Activated CD8-positive, alpha-beta memory T cell treated with anti-CD3 and anti-CD28 coated beads for 1 hour (primary cell): ENCODE measurements at places on chromosomes 2 and 18.

- no peak for DNase-seq
Observed at GRCh38 chr18:39480494-39481195, 1915.0 kb upstream of the CELF4 start.

DNA sequence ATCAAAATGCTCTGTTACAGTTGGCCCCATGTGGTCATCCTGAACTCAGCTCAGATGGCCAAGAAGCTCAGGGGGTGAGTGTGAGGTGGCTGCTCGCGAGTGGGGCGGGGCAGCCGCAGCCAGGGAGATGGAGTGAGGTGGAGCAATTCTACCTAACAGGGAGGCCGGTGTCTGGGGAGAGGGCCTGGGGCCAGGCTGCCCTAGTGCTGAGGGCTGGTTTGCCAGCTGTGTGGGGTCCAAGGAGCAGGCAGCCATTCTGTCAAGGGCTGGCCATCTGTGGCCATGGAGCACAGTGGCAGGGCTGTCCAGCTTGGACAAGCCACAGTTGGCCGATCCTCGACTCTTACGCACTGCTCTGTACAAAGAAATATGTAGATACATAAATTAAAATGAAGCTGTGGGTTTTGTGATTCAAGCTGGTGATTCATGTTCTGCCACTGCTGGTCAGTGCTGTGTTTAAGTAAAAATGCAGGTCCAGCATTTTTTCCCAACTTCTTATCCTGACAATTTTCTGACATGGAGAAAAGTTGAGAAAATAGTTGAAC lies 82.1 kb downstream of the HS6ST1 start:
- no peak for DNase-seq

DNA sequence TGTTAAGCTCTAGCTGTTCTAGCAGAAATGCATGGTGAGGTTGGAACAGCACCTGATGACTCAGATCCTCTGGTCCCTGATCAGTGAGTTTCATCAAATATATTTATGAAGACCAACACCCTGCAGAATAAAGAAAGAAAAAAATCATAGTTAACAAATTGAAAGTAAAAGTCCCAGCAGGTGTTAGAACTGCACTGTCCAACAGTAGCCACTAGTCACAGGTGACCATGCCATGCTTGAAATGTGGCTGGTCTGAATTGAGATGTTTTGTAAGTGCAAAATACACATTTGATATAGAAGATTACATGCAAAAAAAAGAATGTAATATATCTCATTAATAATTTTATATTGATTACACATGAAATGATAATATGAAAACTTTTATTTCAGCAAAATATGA lies 1010.7 kb upstream of the ZEB2 start:
- DNase-seq: no peak

- DNase-seq: no peak
Observed at GRCh38 chr2:80059447-80059846, 245.1 kb downstream of the LRRTM1 start.

- no peak for DNase-seq
Observed at GRCh38 chr18:75970212-75970611, 524.8 kb downstream of the ZNF516 start.

DNA sequence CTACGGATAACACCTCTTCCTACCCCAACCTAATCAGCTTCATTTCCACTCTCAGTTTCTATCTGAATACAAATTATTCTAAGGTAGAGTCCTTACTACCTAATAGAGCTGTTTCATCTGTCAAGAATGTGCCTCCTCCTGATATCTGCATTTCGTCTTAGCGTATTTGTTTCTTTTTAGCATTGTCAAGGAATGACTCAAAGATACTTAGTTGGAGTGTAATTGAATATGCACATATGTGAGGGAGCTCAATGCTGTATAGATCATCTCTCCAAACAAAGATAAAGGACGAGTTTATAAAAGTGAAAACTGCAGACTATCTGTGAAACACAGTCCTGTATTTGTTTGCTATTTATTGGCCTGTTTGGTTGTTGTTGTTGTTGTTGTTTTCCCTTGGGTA lies 2059.4 kb upstream of the CELF4 start:
- no peak for DNase-seq

- DNase-seq: no peak
Observed at GRCh38 chr2:16653083-16653375, 12.6 kb downstream of the CYRIA start.

- no peak for DNase-seq
Observed at GRCh38 chr2:131035112-131035825, 58.0 kb downstream of the FAM168B start.

DNA sequence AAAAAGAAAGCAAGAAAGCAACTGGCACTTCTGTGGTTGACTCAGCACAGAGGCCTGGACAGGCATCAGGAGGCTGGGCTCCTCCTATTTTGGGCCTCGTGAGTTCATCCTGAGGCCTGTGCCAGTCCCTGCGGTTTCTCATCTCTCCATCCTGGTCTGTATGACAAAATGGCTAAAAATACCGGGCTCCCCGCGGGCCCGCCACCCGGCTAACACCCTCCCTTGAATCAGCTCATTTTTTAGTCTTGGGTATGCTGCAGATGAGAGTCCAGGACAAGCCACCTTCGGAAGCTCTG lies 62.3 kb upstream of the YWHAQ start:
- no peak for DNase-seq

DNA sequence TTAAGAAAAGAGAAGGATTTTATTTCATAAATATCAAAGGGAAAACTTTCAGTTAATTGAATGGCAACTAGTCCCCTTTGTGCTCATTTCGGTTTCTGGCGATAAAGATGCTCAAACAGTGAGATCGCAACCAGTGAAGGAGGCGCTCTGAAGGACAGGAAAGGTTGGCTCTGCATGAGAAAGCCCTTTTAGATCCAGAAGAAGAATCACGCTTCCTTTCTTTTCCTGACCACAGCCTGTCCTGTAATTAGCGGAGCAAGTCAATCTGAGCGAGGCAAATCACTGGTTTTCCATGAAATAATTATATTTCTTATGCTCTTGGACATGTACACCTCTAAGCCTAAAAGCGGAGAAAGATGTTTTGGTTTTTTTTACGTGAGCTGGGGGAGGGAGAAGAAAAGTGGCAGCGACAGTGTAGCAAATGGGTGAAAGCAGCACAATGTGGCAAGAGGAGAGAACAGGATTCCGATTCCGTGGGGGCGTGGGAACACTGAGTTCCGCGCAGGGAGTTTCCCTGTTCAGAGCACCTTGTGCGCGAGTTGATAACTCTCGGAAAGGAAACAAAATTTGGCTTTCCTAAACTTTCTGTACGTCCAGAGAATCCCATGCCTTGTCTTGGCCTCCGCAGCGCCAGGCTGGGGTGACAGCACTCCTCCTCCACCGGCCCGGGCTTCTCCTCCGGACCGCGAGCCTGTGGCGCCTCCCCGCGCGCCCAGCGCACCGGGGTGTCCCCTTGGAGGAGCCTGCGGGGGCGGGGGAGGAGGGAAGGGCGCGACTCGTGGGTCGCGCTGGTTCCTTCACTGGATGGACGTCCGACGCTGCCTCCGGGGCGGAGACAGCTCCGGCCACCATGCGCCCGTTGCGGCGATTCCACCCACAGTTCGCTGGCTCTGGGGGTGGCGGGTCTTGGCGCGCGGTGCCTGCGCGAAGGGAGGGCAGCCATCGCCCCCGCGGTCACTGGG lies 620 bp upstream of the SLC9A2 start:
- no peak for DNase-seq

- DNase-seq: no peak
Observed at GRCh38 chr18:9221661-9222060, 85.1 kb downstream of the ANKRD12 start.

GRCh38 chr2:166695154-166695553 lies 193.1 kb upstream of the XIRP2 start:
- no peak for DNase-seq

DNA sequence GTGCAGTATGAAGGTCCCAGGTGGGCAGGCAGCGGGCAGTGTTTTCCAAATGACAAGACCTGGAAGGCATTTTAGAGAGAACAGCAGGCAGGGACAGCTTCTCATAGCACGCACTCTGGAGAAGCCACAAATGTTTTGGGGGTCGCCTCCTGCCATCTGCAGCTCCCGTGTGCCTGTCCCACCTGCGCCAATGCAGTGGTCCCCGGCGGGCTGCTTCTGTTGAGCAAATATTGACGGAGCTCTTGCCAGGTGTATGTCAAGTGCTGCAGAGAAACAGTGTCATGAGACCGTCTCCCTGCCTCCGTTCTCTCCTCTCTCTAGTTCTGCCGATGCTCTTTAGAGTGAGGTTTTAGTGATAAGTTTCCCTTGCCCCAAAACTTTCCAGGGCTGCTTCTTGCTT lies 174.8 kb downstream of the LDLRAD4 start:
- DNase-seq: no peak

GRCh38 chr2:168697668-168698121 lies 104.7 kb upstream of the NOSTRIN start:
- DNase-seq: no peak

DNA sequence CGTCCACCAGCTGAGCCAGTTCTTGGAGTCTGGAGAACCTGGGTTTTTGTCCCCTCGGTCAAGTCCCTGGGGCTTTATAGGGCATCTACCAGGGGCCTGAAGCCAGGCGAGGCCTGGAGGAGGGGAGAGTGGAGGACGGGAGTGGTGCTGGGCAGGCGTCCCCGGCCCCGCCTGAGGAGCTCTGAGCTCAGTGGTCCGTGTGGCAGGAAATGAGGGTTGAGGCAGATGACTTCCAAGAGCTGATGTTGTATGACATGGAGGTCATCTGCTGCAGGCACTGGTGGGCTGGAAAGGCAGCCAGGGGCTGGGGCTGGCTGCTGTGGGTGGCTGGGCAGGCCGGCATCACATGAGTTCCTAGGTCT lies 118.5 kb upstream of the HS6ST1 start:
- no peak for DNase-seq

- DNase-seq: no peak
Observed at GRCh38 chr2:161416708-161417437, 776 bp downstream of the TBR1 start.
